ENCODE measurements at places on chromosomes 12 and 14. TPM values are rescaled to one million over a fixed set of nuclear protein-coding genes. Genes with fewer than 3 reads are reported as not detected.

DNA sequence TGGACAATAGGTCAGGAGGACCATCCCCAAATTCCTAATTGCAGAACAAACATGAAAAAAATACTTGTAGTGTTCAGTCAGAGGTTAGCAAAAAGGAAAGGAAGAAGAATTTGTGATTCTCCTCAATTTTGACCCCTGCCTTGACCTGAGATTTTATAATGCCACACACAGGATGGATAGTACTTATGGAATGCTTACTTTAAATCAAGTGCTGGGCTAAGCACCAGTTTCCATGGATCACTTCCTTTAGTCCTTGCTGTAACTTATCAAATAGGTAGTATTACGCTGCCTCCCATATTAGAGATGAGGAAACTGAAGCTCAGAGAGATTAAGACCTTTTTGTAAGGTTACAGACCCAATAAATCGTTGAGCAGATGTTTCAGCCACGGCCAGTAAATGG, 81.2 kb upstream of the OVCH1 start:
- DNase-seq = no peak

GRCh38 chr14:59161561-59162175, 26.8 kb upstream of the DAAM1 start:
- peak; percentile 52 for DNase-seq

DNA sequence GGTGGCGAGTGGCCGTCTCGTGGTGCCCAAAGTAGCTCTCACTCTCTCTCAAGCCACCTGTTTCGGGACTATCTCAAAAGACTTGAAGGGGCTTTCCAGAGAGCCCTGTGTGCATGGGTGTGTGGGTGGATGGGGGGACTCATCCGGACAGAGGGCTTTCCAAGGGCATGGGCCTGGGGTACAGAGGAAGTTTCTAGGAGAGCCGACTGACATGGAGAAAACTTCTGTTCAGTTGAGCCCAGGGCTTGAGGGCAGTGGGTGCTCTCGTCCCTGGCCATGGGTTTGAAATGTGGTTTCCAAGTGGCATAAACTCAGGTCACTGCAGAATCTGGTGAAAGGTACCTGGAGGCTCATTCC, 47.4 kb upstream of the MEG3 start:
- no peak for DNase-seq

DNA sequence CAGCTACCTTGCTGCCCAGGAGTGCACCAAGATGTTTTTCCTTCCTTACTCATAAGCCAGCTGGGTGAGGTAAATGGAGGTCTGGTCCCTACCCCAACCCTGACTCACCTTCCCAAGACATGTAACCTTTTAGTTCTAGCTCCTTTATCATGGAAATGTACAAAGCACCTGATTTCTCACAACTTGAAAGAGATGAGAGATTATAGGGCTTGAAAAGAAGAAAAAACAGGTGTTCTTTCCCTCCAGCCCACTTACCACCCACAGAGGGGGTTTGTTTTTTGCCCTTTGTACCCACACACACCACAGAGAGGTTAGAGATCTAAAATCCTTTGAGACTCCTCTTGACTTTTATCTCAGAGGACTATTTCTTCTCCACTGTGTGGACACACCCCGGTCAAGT, 21.1 kb downstream of the PLXNC1 start:
- no peak for DNase-seq

- no peak for DNase-seq
Measured at GRCh38 chr14:29911810-29912209, 15.8 kb downstream of the PRKD1 start.

Gene SPIC
- polyA plus RNA-seq = not detected

DNA sequence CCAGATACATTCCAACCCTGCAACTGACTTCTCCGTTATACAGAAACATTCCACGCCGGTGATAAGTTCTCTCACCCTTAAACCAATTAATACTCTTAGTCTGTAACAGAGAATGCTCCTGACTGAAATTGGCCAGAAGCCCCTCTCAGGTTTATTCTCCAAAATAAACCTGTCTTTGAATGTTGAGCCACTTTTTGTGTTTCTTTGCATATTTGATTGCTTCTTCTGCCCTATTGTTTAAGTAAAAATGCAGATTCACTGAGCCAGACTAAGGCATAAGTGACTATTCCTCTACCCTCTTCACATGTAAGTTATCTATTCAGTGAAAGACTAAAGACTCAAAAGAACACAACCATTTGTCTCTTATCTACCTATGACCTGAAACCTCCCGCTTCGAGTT, 3.6 kb upstream of the AVPR1A start:
- DNase-seq = no peak

GRCh38 chr14:93023039-93023438, 92.7 kb downstream of the ITPK1 start:
- DNase-seq = no peak

DNA sequence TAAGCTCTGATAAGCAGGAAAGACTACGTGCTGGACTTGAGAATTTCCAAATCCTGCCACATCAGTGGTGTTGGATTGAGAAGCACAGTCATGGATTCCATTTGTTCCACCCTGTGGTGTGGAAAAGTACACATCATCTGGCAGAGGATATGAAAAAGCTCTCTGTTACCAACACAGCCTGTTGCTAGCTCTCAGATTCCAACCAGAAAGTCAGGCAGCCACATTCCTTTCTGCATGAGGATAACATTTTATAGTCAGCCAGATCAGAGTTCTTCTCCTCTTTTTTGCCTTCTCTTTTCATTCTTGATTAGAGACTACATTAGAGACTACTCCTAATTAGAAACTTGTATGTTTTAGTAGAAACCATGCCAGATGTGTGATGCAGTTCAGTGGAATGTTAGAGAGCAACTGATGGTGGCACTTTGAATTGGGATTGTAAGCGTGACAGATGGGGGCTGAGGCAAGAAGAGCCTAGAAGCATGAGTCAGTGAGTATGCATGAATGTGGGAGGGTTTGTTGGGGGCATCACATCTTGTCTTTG, 61.2 kb upstream of the STXBP6 start:
- peak; percentile 65 for DNase-seq

DNA sequence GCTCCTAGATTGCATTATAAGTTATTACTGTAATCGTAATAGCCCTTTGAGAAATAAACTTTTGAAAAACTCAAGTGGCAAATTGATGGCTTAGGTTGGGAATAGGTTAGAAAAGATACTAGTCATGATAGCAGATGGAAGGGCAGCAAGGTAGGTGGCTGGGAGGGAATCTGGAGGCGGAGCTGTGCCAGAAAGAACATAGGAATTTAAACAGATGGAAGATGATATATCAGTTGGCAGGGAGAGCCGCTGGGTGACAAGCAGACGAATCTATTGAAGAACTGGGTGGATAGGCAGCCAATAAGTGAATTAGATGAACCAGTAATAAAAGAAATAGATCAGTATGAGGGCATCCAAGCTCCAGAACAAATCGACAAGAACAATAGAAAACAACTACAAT, 142.1 kb downstream of the CNTN1 start:
- no peak for DNase-seq

Gene AMDHD1
- polyA plus RNA-seq = 0.18 TPM

Gene NUBPL
- 8.7 TPM for polyA plus RNA-seq

DNA sequence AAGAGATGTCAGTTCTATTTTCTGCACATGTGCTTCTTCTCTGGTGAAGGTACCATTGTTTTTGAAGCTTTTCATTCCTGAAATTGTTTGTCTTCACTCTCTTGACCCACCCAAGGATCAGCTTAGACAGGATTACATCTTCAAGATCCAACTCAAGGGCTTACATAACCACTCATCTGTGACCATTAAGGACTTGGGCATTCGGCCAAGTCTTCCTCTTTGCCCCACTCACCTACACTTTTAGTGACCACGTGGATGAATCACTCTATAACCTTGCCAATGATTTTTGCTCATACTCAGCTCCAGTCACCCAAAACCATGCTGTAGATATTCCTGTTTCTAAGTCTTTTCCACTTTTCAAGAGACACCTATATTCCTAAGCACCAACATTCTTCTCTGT, 36.5 kb upstream of the SSTR1 start:
- DNase-seq = no peak

DNA sequence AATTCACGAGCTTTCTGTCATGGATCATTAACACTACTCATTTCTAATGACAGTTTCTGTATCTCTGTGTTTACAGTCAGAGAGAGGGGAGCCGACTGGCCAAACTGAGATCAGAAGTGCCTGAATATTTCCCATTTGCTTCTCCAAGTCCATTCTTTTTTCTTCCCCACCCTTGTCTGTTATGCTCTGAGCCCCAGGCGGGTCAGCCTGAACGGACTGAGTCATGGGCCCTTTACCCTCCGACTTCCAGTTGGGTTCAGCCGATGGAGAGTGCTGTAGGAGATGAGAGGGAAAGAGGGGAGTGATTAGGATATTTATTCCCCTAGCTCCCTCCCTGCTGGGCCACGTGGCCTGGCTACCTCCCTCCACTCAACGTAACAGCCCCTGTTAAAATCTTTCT, 104.7 kb downstream of the PAH start:
- DNase-seq = no peak

DNA sequence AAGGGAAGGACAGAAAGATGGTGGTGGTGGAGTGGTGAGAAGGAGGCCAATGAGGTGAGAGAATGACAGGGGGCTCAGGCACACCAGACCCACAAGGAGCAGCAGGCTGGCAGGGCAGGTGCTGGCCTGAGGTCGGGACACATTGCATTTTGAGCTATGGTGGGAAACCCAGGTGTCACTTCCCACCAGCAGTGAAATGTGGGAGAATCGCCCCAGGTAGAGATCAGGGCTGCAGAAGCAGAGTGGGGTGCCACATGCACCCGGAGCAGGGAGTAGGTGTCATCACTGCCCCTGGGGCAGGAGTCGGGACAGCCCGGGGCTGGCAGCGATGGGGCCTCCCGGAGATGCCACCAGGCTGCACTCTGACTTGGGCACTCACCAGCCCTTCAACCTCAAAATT, 315.8 kb downstream of the BCL11B start:
- DNase-seq = no peak

DNA sequence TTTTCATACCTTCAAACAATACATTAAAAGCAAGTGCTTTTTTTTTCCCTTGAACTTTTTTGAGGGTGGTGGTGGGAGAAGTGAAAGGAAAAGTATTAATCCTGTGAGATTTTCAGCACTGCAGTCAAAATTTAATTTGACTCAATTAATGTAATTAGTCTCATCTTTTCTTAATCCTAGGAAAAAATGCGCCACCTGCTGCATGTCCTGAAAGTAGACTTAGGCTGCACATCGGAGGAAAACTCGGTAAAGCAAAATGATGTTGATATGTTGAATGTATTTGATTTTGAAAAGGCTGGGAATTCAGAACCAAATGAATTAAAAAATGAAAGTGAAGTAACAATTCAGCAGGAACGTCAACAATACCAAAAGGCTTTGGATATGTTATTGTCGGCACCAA, 52.2 kb downstream of the SPATA7 start:
- no peak for DNase-seq

GRCh38 chr12:104521731-104522130, 65.0 kb downstream of the CHST11 start:
- DNase-seq = no peak

DNA sequence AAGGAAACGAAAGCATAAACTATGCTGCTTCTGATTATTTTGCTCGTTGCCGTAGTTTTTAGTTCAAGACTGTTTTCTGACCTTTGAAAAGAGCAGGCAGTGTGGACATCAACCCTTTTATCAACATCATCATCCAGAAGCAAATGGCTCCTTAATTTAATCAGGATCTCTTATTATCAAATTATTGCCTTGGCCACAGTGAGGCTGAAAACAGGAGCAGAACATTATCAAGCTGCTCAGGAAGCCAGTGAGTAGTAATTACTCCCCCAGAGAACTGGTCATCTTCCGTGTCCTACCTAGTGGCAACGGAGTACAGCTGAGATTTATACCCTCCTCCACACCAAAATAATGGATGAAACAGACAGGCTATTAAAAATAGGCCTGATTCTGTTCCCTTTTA, 2.2 kb upstream of the DIABLO start:
- no peak for DNase-seq

GRCh38 chr12:9115731-9116559, at the start of gene A2M:
A2M (minus strand) TSS chr12:9115919; CDS start chr12:9115849, 70 bp downstream.
- DNase-seq = peak; percentile 20

- no peak for DNase-seq
Measured at GRCh38 chr14:69231486-69231885, 28.5 kb upstream of the GALNT16 start.

Gene RAD51AP1
- 9.6 TPM for polyA plus RNA-seq

- no peak for DNase-seq
Measured at GRCh38 chr12:106586278-106586802, 3.5 kb downstream of the RFX4 start.

DNA sequence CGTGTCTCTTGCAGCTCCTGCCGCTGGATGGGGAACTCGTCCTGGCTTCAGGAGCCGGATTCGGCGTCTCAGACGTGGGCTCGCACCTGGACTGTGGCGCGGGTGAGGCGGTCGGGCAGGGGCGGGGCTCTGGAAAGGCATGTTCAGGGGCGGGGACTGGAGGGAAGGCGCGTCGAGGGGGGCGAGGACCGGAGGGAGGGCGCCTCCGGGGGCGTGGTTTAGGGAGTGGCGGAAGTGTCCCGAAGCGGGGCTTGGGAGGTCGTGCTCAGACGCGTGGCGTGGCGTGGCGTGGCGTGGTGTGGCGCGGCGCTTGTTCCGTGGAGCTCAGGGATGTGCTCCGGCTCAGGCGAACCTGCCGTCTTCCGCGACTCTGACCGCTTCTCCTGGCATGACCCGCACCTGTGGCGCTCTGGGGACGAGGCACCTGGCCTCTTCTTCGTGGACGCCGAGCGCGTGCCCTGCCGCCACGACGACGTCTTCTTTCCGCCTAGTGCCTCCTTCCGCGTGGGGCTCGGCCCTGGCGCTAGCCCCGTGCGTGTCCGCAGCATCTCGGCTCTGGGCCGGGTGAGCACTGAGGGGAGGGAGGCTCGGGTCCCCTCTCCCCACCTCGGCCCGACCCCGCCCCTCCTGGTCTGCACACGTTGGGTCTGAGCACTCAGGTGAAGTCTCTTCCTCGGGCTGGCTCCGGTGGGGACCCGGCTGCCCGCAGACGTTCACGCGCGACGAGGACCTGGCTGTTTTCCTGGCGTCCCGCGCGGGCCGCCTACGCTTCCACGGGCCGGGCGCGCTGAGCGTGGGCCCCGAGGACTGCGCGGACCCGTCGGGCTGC, 6.2 kb downstream of the AMN start:
- DNase-seq = no peak

DNA sequence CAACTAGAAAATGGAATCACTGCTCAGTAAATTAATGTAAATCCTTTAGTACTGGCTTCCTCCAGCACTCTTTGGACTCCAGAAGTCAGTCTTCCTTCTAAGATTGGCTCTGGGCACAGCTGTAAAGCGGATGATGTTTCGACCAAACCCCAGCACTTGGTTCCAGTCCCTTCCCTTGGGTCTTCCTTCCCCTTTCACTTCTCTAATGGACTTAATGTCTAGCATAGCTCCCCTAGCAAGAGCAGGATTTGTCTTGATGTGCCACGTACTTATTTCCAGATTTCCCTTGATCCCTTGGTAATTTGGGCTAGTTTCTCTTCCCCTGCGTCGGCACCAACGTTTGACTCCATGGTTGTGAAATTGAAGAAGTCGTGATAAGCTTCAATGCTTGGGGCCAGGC, 28.3 kb downstream of the C12orf75 start:
- no peak for DNase-seq

DNA sequence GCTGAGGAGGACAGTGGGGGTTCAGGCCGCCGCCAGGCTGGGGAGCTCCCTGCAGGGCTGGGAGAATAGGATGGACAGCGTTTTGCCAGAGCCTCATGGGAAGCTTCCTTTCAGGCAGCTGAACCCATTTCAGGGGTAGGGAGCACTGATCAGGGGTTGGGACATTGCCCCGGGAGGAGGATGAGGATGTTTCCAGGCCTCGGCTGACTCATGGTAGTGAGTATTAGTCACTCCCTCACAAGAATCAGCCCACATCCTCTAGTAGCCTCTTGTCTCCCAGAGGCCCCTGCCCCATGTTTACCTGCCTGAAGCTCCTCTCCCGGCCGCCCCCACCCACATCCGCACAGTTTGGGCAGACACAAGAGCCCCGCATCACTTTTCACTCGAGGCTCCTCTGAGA, 89.8 kb downstream of the ZFP36L1 start:
- DNase-seq = no peak
